Activated CD8-positive, alpha-beta T cell treated with anti-CD3 and anti-CD28 coated beads for 36 hours (primary cell): ENCODE measurements at places on chromosomes 1 and 21.

DNA sequence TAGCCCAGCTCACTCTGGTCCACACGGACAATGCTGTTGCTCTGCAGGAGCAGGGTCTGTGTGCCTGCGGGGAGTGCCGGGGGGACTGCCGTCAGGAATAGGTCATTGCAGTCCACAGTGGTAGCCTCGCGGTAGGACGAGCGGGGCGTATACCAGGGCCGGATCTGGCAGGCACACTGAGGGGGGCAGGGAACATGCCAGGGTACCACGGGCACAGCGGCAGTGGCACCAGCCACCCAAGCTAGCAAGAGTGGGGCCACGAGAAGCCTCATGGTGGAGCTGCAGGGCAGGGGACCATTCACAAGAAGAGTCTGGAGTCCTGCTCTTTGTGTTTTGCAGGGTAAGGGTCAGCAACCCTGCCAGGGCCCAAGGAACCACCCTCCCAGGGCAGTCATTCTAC lies 65.8 kb downstream of the LRRN2 start:
- no peak for DNase-seq

GRCh38 chr1:171457412-171457811 lies 27.9 kb upstream of the PRRC2C start:
- no peak for DNase-seq

DNA sequence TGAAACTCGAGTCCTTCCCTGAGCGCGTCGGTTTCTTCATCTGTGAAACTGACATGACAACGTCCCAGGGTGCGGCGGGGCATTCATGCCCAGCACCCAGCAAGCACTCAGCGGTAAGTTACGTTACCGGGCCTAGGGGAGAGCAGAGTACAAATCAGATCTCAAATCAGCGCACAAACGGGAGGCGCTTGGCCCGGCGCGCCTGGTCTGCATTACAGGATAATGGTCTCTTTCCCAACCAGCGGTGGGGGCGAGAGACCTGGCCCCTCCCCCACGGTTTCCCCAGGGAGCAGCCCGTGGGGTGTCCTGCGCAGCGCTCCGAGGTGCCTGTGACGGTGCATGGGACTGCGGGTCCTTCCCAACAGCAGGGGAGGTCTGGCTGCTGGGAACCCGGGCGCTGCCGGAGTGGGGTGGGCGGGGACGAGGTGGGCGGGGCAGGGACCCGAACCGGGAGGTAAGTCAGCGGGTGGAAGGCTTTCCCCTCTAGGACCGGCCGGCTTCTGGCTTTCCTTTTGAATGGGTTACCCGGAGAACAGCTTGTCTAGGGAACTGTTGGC lies 1.0 kb downstream of the TMEM51 start:
- DNase-seq: no peak

GRCh38 chr1:47226121-47226838 lies 5.7 kb downstream of the TAL1 start:
- no peak for DNase-seq

GRCh38 chr1:23984417-23985186 lies 4.5 kb upstream of the SRSF10 start:
- no peak for DNase-seq

DNA sequence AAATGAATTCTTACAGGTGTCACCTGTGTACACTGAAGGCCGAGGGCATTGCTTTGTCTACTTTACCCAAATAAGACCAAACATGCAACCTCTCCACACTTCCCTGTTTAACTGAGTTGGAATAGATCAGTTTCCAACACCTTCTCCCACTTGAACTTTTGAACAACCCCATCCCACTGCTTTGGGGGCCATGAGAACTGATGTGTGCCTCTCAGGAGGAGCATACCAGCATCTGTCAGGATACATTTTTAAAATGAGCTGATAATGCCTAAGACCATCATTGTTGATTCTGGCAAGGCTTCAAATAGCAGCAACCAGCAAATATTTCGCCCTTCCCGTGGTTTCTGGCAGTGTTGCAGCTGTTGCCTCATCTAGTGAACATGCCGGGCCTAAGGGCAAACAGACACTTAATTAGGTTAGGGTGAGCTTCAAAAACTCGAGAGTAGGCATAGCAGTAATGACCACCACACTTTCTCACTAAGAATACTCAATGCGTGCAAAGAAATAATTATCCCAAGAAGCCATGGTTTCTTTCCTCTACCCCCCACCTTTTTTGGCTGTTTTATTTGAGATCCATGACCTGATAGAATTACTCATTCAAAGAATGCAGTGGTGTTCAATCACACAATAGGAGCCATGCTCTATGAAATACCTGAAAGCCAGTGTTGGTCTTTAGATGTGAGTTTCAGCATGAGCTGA lies 63.7 kb downstream of the MAP10 start:
- no peak for DNase-seq

- no peak for DNase-seq
These were observed 477.8 kb upstream of the CAMK1G start for GRCh38 chr1:209105701-209106100.

- DNase-seq: no peak
These were observed 8.7 kb downstream of the KIF21B start for GRCh38 chr1:201014816-201015200.

DNA sequence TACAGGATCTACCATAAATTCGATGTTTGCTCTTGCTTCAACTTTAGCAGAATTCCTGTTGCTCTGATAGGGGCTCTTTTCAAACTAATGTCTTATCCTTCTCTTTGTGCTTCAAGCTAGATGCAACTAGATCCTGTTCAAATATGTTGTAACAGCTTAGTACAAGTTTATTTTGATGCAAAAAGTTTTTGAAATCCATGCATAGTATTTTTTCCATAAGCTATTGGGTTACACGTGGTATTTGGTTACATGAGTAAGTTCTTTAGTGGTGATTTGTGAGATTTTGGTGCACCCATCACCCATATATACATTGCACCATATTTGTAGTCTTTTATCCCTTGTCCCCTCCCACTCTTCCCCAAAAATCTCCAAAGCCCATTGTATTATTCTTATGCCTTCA lies 907.7 kb downstream of the LTN1 start:
- DNase-seq: no peak

GRCh38 chr1:26280333-26281042 lies 602 bp downstream of the SH3BGRL3 start:
- DNase-seq: peak; percentile 40

DNA sequence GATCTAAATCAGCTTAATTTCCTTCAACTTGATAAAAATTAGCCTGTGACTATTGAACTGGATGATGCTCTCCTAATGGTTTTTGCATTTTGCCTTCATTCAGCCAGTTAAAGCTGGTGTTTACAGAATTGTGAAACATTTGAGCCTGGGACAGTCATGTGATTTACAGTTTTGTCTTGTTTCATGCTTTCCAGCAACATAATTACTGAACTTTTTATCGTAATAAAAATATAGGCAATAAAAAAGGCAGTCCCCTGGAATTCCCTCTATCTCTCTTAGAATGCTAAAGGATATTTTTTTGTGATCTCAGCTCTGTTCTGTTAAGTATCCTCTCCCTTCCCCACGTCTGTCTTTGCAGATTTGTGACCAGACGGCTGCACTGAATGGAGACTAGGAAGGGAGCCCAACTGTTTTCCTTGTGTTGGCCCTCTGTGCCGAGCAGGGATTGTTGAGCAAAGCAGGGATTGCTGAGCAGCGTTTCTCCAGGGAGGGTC lies 70.3 kb upstream of the RGL1 start:
- no peak for DNase-seq

DNA sequence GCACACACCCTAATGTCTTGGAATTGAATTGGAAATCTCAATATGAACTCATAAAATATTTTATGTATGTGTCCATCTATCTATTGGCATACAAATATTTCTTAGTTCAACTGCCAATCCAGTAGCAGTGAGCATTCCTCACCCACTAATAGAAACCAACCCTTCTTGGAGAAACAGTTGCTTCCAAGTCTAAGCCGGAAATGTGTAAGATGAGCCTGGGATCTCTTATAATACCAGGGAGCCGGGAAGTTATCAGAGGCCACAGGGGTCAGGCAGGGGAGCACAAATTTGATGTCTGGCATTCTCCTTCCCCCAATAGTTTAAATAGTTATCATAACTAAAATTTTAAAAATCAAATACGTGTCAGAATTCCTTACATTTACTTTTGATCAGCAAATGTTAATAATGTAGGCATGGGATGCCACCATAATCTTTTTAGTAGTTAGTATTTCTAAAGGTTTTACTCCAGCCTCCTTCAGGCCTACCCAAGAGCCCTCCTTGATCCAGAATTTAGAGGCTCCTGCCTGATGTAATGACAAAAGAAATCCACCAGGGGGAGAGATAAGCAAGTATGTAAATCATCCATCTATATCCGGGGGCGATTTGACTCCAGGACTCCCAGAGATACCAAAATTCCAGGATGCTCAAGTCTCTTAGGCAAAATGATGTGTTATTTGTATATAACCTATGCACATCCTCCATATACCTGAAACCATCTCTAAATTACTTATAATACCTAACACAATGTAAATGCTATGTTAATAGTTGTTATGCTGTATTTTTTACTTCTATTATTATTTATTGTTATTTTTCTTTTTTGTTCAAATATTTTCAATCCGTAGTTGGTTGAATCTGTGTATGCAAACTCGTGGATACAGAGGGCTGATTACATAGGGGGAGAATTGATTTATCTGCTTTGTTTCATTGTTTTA lies 218.7 kb upstream of the COA6 start:
- DNase-seq: peak; percentile 20

- no peak for DNase-seq
These were observed 27.9 kb downstream of the UTP25 start for GRCh38 chr1:209855623-209856022.

DNA sequence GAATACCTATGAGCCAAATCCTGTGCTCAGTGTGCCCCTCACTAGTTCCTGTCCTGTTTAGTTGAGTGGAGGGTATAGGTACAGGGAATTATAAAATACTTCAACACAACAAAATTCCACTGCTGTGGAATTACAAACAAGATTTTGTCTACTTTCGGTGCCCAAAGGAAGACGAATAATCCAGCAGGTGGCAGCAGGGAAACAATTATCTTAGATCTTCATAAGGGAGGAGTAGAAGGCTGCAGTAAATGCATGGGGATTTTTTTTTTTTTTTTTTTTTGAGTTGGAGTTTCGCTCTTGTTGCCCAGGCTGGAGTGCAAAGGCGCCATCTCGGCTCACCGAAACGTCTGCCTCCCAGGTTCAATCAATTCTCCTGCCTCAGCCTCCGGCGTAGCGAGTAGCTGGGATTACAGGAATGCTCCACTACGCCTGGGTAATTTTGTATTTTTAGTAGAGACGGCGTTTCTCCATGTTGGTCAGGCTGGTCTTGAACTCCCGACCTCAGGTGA lies 2.0 kb upstream of the PIP5K1A start:
- DNase-seq: peak; percentile 80

GRCh38 chr1:165189913-165190312 lies 166.6 kb downstream of the LMX1A start:
- no peak for DNase-seq

GRCh38 chr1:109351457-109351856 lies 44.6 kb upstream of the MYBPHL start:
- DNase-seq: no peak

GRCh38 chr1:238340989-238341388 lies 450.3 kb upstream of the ZP4 start:
- no peak for DNase-seq

DNA sequence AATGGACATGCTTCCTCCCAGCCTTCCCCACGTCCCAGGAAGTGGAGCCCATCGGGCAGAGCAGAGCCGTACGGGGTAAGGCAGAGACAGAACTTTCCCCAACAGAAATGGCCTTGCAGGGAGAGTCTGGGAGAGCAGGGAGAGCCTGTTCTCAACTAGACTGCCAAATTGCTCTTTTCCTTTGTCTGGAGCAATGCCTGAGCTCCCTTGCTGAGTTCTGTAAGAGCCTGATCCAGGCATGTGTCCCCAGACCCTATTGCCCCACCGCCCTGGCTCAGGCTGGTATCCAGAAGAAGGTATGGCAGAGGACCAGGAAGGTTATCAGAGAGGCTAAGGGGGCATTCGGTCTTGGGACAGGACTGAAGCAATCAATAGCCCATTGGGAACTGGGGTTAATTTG lies 79.9 kb downstream of the TMEM53 start:
- DNase-seq: no peak

DNA sequence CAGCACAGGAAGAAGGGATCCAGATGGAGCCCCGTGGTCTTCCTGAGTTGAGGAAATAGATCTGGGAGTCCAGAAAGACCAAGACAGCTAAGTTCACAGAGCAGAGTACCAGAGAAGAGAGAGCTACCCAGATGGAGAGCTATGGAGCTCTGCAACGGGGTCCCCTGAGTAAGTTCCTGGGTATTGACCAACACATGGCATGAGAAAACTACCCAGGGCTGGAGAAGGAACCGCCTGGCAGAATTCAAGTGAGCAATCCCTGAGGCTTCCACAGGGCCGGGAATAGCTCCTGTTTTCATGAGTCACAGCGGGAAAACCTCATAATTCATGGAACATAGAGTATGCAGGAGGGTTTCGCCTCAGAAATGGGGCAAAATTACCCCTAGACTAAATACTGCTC lies 19.7 kb downstream of the STPG1 start:
- no peak for DNase-seq

GRCh38 chr1:36573445-36573844 lies 90.7 kb upstream of the CSF3R start:
- DNase-seq: no peak

DNA sequence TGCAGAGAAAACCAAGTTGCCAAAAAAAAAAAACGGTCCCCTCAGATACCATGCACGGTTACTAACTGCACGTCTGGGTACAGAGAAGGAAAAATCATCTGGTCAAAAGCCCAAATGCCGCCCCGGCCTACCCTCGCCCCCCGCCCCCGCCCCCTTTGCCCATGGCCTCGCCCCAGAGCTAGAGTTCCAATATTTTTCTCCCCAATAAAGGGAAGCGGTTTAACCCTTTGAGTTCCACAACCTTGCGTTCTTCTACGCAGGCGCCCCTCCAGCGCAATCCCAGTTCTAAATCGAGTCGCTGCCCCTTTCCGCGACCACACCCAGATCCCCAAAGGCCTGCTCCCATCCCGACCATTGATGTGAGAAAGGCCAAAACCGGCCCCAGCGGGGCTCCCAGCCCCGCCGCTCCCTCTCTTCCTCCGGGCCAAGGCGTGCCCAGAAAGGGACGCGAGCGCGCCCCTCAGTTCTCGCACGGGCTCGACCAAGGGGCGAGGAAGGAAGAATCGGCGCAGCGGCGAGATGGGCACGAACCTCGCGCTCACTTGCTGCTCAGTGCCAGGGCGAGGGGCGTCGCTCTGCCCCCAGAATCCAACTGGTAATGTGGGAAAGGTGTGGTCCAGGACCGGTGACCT lies 797 bp downstream of the WDR47 start:
- DNase-seq: peak; percentile 44

GRCh38 chr1:113949007-113949406 lies 19.9 kb downstream of the HIPK1 start:
- DNase-seq: no peak

DNA sequence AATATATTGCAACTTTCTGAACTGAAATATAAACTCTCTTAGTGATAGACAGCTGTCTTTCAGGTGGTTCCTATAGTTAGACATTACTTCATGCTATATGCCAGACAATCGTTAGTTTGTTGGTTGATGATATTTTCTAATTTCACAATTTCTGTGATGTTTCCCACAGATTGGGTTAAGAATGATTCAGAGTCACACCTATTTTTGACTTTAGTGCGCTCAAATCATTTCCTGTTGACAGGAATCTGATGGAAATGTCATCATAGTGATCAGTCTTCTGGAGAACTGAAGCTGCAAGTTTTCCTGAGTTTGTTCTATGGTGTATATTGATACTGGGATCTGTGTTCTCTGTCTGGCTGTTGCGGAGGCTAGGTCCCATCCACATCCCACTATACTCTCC lies 119.7 kb downstream of the C1orf21 start:
- DNase-seq: no peak
